ENCODE measurements at places on chromosomes 4 and X. TPM values are rescaled to one million over a fixed set of nuclear protein-coding genes. Genes with fewer than 3 reads are reported as not detected.

NEK1 gene
- total RNA-seq = 5.1 TPM

SLC49A3 gene
- total RNA-seq = 0.96 TPM

SLITRK4 gene
- 5.3 TPM for total RNA-seq

TFE3 gene
- total RNA-seq = 28.4 TPM

Measured in tracheal epithelial cell (primary cell).